ENCODE measurements at places on chromosomes 1 and 21.

- no peak for DNase-seq
These were observed 6.1 kb downstream of the CTNNBIP1 start for GRCh38 chr1:9903801-9904527.

- no peak for DNase-seq
These were observed 150.3 kb downstream of the DHRS3 start for GRCh38 chr1:12467570-12468286.

- DNase-seq, result no peak
These were observed 89.6 kb upstream of the CLDN14 start for GRCh38 chr21:36569511-36569910.

- DNase-seq, result no peak
These were observed 49.3 kb downstream of the TGFB2 start for GRCh38 chr1:218394416-218394815.

DNA sequence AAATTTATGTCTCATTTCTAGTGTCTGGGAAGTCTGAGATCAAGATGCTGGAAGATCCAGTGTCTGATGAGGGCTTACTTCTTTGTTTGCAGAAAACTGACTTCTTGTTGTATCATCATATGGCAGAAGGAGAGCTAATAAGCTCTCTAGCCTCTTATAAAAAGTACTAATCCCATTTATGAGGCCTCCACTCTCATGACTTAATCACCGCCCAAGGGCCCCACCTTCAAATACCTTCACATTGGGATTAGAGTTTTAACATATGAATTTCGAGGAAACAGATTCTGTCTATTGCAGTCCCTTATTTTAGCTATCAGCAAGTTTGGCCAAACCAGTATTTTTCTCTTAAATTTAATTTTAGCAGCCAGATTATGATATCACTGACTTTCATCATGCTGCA is 150.2 kb upstream of the TMPRSS15 start:
- no peak for DNase-seq

DNA sequence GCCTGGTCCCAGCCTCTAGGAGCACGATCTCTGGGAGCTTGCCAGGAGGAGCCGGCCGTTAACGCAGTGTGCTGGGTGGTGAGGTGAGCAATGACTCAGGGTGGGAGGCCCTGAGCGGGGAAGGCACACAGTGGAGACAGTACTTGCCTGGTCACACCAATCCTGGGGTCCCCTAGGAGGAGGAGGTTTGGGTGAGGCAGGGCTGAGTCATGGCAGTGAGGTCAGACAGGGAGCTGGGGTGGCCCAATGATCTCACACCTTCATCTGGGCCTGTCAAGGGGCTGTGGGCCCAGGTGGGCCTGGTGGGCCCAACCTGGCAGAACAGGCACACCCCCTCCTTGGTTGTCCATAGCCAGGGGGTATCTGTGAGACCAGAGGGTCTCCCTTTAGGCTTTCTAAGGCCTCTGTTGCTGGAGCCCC is 8.6 kb upstream of the EDN2 start:
- peak; percentile 91 for DNase-seq

- DNase-seq, result peak; percentile 62
These were observed 68.9 kb downstream of the LRIG2 start for GRCh38 chr1:113141650-113142473.

DNA sequence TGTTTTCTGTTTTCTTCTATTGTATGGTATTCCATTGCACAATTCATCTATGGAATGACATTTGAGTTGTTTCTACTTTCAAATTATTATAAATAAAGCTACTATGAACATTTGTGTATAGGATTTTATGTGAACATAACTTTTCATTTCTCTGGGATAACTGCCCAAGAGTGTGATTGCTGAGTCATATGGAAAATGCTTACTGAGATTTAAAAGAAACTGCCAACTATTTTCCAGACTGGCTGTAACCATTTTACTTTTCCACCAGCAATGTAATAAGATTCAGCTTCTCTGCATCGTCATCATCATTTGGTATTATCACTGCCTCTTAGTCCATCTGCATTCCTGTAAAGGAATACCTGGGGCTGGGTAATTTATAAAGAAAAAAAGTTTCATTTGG is 779.6 kb upstream of the PRMT6 start:
- no peak for DNase-seq

- DNase-seq, result no peak
These were observed 3.0 kb downstream of the SLC44A3 start for GRCh38 chr1:94823116-94823515.

GRCh38 chr1:62508187-62508758 is 71.4 kb downstream of the USP1 start:
- DNase-seq, result peak; percentile 49

- no peak for DNase-seq
These were observed 47.5 kb downstream of the CBS start for GRCh38 chr21:43027846-43028731.

DNA sequence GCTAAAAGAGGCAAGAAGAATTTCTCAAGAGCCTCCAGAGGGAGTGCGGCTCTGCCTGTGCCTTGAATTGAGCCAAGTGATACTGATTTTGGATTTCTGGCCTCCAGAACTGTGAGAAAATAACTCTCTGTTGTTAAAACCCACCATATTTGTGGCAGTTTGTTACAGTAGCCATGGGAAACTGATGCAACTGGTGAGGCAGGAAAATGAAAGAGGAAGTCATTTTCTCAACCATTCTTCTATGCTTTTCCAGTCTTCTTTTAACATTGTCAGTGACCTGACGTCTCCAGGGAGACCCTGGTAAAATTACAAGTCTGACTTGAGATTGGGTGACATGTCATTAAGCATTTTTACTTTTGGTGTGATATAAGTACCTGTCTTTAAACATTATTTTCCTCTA is 5.8 kb downstream of the OR6P1 start:
- DNase-seq, result no peak

DNA sequence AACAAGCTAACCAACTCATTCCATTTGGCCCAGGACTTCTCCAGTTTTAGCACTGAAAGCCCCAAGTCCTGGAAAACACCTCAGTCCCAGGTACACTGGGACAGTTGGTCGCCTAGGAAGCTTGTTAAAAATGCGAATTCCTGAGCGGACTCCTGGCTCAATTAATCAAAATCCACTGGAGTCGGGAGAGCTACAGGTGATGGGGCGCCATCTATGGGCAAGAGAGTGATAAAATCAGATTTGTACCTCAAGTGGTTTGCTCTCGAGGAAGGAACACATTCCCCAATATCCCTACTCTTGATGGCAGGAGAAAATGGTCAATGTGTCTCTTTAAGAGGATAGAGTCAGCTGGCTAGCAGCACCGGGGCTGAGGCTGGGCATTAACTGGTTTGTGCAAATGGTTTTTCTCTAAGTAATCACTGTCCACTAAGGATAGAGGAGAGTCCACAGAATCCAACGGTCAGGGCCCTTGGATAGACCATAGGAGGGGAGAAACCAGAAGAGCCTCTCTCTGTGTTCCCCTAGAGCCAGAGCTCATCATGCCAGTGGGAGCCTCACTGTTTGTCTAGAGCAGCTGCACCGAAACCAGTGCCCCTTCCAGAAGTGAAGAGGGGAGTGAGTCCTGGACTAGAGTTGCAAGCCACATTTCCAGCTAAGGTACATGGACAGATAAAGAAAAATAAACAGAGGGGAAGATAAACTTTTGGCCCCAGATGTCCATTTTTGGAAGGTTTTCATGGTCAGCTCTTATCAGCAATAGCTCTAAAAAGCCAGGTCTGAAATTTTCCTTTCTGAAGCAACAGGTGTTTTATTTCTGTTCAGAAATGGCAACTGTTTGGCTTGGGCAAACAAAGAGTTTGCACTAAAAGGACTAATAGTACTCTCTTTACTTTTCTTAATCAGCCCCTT is 148.5 kb downstream of the TENT5C start:
- peak; percentile 63 for DNase-seq

- no peak for DNase-seq
These were observed 10.3 kb upstream of the ACTL8 start for GRCh38 chr1:17744666-17745478.

- no peak for DNase-seq
These were observed 4.8 kb downstream of the TP73 start for GRCh38 chr1:3657096-3657475.

GRCh38 chr1:98690576-98690975 is 29.1 kb downstream of the SNX7 start:
- no peak for DNase-seq

GRCh38 chr1:205371871-205372660 is 15.3 kb upstream of the KLHDC8A start:
- DNase-seq, result no peak

Data from HCEC 1CT (cell line).